KG1 (cell line): ENCODE measurements at places on chromosomes 1 and 21.
A peak's percentile ranks its signal among the peaks of the same experiment; 100 is the strongest.

DNA sequence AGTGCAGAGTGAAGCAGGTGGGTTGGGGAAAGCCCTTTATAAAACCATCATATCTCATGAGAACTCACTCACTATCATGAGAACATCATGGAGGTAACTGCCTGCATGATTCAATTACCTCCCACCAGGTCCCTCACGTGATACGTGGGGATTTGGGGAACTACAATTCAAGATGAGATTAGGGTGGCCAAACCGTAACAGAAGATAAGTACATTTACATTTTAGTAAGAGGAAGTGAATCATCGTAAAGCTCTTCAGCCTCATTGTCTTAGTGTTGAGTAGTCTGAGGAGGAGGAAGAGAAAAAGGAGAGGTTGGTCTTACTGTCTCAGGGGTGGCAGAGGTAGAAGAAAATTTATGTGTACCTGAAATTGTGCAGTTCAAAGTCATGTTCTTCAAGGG lies 1053.4 kb upstream of the ADGRL4 start:
- DNase-seq, result peak; percentile 33

- DNase-seq, result no peak
These were observed 7.5 kb upstream of the FOXO6 start for GRCh38 chr1:41353744-41354143.

- DNase-seq, result no peak
These were observed 63.6 kb downstream of the NEK7 start for GRCh38 chr1:198220428-198220827.

DNA sequence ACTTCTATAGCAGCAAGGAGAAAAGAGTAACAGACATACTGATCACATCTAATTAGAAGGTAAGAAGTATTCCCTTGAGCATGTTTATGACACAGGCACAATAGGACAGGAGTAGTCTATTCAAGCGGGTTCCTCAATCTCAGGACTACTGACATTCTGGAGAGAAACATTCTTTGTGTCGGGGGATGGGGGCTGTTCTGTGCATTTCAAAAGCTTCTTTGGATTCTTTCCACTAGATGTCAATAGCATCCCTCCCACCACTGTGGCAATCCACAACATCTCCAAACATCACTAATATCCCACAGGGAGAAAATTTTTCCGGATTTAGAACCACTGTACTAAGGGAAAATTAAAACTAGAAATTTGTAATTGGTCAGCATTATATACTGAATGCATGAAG lies 56.9 kb downstream of the ADAMTS5 start:
- DNase-seq, result no peak

DNA sequence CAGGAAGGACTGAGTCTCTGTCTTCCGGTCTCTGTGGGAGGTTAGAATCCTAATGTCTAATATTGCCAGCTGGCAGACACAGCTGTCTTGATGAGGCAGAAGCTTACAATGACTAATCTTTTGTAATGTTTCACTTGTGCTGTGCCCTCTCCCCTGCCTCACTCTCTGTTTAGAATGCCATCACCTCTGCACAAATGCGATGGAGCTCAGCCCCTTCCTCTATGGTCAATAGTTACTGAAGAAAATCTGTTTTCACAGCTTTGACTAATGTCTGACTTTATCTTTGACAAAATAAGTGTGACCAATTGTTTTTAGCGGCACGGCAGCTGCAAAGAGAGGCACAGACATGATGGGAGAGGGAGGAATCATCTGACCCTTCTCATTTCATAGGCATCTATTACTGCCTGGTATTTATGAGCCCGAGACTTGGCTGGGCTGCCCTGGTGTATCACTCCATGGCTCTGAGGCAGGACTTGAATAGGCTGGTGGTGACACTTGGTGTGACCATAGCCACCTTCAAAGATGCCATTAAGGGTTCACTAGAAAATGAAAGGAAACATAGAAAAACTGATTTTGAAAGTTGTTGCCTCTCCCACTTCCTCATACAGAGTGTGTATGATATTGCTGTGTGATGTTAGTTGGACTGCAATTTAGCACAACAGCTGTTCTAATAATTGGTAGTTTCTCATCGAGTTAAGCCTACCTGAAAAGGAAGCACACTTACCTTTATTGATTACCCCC lies 163.2 kb upstream of the NBPF11 start:
- DNase-seq, result no peak

GRCh38 chr1:109281680-109282496 lies 1.1 kb downstream of the PSRC1 start:
- DNase-seq, result no peak

- no peak for DNase-seq
These were observed 132.1 kb downstream of the PLA2G4A start for GRCh38 chr1:186960861-186961260.

- DNase-seq, result no peak
These were observed 994.9 kb downstream of the ADGRL2 start for GRCh38 chr1:82795508-82796149.

DNA sequence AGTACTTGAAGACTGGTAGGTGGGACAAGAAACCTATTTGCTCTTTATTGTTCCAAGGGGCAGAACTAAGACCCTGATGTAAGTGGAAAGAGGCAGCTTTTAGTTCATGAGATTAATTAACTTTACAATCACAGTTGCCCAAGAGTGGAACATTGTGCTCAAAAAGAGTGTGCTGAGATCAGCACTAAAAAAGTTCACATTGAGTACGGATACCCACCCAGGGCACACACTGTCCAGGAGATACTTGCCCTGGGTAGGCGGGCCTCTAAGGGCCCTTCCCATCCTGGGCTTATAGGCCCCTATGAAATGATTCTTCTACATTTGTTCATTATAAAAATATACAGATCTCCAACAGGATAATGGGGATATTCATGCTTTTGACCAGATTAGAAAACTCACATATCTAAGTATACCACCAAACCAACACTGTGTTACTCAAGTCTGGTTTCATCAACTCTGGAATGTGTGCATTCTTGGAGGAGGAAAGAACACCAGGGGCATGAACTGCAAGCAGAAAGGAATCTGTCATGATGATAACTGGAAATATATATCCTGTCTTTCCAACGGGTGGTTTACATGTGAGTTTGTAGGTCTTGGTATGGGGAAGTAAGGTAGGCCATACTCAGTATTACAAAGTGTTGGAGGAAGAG lies 626.2 kb downstream of the SMYD3 start:
- no peak for DNase-seq

GRCh38 chr1:201169971-201170532 lies 15.8 kb upstream of the TMEM9 start:
- DNase-seq, result no peak

GRCh38 chr1:185570962-185571361 lies 163.2 kb upstream of the HMCN1 start:
- DNase-seq, result no peak

DNA sequence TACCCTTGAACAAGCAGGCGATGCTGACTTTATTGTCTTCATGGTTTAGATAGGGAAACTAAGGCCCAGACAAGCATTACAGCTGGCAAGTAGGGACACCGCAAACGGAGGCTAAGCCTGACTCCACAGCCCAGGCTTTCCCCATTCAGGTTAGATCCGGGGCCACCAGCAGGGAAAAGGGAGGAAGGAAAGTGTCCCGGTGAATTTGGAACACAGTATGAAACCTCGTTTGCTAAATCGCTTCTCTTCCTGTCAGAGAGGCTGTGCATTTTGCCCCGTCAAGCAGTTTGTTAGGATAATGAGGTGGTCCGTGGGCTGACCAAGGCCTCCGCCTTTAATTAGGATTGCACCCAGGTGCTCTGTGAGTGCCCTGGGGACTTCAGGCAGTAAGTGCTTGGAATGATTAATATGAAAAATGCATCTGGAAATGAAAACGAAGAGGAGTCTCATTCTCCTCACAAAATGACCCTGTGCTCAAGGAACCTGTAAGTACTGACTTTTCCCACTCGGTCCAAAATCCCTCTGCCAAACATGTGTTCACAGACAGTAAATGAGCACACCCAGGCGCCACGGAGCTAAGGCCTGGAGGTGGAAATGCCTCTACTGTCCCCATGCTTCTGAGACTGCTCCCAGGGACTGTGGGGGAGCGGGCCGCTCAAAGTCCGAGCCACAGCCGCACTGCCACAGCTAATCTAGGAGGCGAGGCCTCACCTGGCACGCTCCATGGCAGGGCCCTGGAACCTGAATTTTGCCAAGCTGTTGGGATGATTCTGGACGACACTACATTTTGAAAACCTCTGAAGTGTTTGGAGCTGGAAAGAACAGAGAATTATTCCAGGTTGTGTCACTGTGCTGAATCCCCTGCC lies 234.1 kb downstream of the SDCCAG8 start:
- no peak for DNase-seq

GRCh38 chr1:150259758-150260669 lies 2.4 kb downstream of the CA14 start:
- DNase-seq, result no peak

- DNase-seq, result no peak
These were observed 642.9 kb downstream of the BRINP3 start for GRCh38 chr1:189834813-189835212.

- no peak for DNase-seq
These were observed 9.9 kb downstream of the PDE9A start for GRCh38 chr21:42663200-42663750.

DNA sequence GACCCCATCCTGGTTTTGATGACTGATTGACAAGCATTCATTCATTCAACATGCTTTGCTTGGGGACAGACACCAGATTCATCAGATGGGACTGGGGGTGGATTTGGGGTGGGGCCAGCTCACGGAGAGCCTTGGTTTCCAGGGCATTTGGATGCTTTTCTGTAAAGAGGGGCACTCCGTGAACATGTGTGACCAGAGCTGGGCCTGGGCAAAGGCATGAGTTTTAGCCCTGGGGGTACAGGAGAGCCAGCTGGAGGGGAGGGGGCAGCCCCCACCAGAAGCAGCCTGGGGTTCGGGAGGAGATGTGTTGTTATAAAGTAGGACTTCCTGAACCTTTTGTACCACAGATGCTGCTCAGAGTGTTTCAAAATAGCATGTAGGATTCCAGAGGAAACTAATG lies 99.7 kb downstream of the RIPK4 start:
- DNase-seq, result no peak

GRCh38 chr21:43763901-43764523 lies 12.1 kb downstream of the CSTB start:
- DNase-seq, result no peak

GRCh38 chr1:209624558-209625549 lies 27.4 kb downstream of the LAMB3 start:
- no peak for DNase-seq

- no peak for DNase-seq
These were observed 46.6 kb downstream of the TENT5C start for GRCh38 chr1:117652421-117652820.

DNA sequence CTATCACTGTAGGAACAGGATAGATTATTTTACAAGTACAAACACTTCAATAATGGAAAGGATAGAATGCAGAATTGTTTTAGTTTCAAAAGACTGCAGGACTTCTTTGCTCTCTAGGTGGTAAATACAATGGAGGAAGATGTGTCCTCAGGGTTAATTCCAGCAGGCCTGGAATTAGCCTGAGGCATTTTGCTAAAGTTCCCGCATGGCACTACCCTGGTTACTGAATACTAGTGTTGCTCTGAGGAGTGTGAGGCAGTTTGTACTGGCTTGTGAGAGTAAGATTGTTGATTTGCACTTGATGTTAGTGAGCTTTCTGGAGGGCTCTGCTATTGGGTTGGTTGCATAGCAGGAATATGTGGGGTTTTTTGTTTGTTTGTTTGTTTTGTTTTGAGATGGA lies 61.4 kb downstream of the FASLG start:
- no peak for DNase-seq

GRCh38 chr1:164971391-164971790 lies 385.1 kb downstream of the LMX1A start:
- no peak for DNase-seq

- DNase-seq, result no peak
These were observed 56.6 kb upstream of the VTCN1 start for GRCh38 chr1:117267232-117267774.

DNA sequence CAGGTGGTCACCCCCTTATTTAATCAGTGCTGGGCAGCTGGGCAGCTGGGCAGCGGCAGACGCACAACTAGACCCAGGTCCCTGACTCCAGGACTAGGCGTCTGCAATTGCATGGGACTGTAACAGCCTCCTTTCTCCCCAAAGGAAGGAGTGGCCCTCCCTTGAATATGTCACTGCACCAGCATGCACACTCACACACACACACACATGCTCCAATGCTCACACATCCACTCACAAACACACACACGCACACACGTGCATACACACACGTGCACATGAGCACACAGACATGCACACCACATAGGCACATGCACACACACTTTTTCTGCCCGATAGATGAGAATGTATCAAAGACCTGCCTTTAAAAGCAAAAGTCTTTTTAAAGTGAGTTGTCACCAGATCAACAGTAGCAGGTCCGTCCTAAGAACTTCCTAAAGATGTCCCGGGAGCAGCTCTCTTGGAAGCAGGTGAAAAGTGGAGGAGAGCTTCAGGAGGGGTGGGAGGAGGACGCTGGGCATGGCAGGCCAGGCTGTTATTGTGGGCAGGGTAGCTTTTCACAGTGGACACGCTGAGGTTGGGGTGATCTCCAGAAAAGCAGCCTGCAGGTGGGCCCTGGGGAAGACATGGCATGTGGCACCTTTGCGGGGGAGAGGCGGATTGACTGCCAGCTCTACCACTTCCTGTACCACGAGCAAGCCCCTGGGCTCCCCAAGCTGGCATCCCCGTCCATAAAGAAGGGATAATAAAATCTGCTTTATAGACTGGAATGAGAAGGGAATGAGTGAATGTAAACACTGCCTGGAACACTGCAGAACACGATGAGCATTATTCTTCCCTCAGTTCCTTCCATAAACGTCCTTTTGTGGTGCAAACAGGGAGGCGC lies 1.7 kb downstream of the PDE9A start:
- no peak for DNase-seq

- DNase-seq, result no peak
These were observed 24.2 kb downstream of the SLC5A9 start for GRCh38 chr1:48246727-48247126.

- no peak for DNase-seq
These were observed 586.3 kb downstream of the PLA2G4A start for GRCh38 chr1:187415065-187415464.
